ENCODE measurements at places on chromosomes 6 and 20.

DNA sequence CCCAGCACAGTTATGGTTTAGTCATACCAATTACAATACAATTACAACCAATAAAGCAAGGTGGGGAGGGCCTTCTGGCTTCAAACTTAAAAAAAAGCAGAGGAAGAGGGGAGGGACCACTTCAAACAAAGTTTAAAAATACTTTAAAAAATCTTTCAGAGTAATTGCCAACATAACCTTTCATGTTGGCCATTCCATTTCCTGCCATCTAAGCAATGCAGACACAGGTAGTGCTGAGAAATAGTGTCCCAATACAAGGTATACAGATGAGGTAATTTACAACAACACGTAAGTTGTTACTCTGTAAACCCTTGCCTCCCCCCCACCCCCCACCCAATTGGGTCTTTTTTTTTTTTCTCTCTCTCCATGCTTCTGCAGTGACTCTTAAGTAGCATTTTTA, 18.8 kb upstream of the TBC1D20 start:
- DNase-seq: no peak

- DNase-seq: no peak
These were observed 6.4 kb upstream of the KIF6 start for GRCh38 chr6:39731565-39731964.

GRCh38 chr20:14698605-14699373, 361.4 kb upstream of the FLRT3 start:
- no peak for DNase-seq

- no peak for DNase-seq
These were observed 64.6 kb upstream of the SCP2D1 start for GRCh38 chr20:18748987-18749386.

GRCh38 chr6:52227495-52227894, 16.8 kb downstream of the IL17F start:
- DNase-seq: no peak

- DNase-seq: no peak
These were observed 18.6 kb downstream of the CCM2L start for GRCh38 chr20:32028647-32029372.

GRCh38 chr6:91304521-91304920, 717.6 kb upstream of the MAP3K7 start:
- no peak for DNase-seq

Measured in GM03348 (cell line).